Activated CD4-positive, alpha-beta T cell treated with anti-CD3 and anti-CD28 coated beads, Interleukin-2, amount 50 U/mL, for 4 hours (primary cell): ENCODE measurements at places on chromosomes 11 and 22.
A peak's percentile ranks its signal among the peaks of the same experiment; 100 is the strongest.

DNA sequence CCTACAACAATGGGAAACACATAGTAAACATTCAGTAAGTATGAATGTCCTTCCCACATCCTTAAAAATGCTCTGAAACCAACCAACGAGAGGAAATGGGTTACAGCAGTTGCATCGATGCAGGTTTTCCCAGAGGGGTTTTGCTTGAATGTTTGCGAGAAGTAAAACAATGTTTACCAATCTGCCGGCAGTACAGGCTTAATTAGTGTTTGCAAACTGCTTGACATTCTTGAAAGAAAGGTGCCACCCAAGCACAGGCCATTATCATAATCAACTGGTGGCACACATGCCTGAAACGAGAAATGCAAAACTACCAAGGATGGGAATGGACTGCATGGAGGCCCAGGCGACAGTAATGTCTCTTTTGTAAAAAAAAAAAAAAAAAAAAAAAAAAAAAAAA is 27.1 kb upstream of the OPCML start:
- no peak for DNase-seq

- no peak for DNase-seq
These were observed 308.7 kb upstream of the ZC3H12C start for GRCh38 chr11:109784536-109784935.

DNA sequence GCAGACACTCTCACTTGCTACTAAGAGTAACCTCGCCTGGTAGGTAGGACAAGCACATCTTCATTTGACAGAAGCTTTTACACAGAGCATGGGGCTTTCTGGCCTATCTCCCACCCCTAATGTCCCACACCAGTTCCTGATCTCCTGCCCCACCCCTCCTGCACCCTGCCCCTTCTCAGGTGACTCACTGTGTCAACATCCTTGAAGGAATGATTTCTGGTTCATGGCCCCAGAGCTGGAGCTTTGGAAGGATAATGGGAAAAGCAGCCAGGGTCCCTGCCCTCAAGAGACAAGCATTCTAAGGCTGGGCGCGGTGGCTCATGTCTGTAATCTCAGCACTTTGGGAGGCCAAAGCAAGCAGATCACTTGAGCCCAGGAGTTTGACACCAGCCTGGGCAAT is 47.2 kb downstream of the LRFN4 start:
- no peak for DNase-seq

GRCh38 chr11:115348416-115348815 is 155.8 kb downstream of the CADM1 start:
- DNase-seq, result no peak

- DNase-seq, result no peak
These were observed 225.3 kb upstream of the B3GAT1 start for GRCh38 chr11:134637091-134638015.

DNA sequence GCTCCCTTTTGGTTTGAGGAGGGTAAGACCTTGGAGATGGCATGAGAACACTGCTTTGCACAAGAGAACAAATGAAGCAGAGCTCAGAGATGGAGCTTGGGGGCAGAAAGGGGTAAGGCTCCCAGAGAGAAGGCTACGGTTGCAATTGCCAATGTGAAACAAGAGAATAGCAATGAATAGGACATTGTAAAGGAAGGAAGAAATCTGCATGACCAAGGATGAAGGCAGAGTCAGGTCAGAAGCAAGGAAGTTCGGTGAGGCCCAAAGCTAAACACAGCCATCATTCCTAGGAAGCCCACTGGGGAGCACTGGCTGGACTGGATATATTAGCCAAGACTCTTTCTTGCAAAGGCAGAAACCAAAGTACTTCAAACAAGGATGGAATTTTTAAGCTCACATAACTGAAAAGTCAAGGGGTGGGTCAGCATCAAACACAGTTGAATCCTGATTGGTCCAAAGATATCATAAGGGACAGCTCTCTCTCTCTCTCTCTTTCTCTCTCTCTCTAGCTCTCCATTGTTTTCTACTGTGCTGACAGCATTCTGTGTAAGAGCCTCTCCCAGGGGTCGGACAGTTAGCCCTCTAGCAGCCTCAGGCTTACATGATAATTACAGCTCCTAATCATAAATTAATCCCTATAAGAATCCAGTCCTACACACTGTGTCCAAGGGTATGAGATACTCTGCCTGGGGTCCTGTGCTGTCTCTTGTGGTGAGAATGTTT is 484.3 kb downstream of the SOX6 start:
- DNase-seq, result no peak

DNA sequence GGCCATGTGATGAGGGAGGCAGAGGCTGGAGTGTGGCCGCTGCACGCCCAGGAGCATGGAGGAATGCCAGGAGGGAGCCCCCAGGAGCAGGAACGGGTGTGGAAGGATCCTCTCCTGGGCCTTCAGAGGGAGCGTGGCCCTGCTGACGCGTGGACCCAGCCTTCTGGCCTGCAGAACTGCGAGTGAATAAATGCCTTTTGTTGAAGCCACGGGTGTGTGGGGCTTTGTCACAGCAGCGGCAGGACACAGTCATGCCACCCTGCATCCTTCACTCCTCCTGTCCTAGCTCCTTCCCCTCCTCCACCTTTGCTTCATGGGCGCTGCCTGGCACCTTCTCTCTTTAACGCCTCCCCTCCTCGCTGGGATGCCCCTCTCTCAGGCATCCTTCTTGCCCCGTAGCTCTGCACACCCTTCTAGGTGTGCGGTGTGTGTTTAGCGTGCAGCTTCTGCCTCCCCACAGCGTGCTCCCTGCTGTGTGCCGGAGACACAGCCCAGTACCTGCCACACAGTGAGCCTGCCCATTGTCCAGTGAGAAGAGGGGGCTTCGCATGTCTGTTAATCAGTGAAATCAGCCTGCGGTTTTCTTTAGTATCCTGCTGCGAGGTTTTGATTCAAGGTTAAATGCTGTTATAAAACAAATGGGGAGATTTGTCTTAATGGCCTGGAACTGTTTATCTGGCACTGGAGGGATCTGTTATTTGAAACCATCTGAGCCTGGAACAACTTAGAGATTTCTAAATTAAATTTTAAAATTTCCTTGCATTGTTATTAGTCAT is 459.6 kb downstream of the TBC1D22A start:
- no peak for DNase-seq

GRCh38 chr11:128624269-128625175 is 37.2 kb upstream of the ETS1 start:
- DNase-seq, result peak; percentile 67

- no peak for DNase-seq
These were observed 451.3 kb upstream of the KIRREL3 start for GRCh38 chr11:127451861-127452260.

DNA sequence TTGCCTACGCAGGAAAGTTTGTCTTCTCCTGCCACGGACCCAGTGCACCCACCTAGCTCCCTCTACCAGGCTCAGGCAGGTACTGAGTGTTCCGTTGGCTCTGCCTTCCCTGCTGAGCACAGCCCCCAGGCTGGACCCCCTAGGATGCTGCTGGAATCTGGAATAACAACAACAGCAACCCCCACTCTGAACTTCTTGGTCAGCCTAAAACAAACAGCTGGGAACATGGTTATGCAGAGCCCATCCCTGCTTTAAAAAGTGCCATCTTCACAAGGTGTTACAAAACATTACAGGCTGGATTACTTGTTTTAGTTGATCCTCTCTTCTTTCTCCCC is 1.8 kb downstream of the OPCML start:
- DNase-seq, result no peak

DNA sequence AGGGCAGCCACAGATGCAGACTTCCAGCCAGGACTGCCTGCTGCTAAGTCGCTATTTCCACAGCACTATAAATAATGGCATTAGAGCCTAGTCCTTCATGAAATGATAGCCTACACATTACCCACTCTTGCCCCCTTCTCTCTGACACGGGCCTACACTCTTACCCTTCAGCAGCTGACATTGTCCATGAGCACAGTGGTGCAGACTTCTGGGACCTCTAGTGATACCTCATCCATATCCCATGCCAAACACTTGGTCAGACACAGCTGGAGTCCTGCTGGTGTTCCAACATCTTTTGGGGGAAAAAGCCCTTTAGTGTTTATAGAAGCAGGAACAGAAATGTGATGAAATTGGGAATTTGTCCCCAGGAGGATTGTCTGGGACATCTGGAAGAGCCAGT is 43.4 kb upstream of the RAB1B start:
- DNase-seq, result no peak

DNA sequence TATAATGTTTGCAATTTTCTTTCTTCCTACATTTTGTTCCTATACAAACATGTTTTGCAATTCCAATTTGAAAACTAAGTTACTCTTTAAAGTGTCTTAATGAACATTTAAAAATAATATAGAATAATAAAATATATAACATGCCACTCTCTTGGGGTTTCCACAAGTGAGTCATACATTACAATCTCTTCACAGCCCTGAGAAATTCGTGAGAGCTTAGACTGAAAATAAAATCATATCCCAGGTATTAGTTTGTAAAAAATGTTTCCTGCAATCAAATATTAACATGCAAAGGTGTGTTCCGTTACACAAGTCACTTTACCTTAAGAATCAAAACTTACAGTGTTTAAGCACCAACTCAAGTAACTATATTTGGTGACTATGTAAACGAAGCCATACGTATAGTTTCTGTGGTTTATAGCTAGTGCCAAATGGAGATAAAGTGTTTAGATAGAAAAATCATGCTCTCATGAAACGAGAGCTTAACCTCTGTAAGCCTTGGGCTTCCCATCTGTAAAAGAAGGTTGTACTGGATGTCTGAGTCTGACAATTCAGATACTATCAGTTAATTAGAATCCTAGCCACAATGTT is 253.6 kb upstream of the ANO3 start:
- DNase-seq, result no peak

DNA sequence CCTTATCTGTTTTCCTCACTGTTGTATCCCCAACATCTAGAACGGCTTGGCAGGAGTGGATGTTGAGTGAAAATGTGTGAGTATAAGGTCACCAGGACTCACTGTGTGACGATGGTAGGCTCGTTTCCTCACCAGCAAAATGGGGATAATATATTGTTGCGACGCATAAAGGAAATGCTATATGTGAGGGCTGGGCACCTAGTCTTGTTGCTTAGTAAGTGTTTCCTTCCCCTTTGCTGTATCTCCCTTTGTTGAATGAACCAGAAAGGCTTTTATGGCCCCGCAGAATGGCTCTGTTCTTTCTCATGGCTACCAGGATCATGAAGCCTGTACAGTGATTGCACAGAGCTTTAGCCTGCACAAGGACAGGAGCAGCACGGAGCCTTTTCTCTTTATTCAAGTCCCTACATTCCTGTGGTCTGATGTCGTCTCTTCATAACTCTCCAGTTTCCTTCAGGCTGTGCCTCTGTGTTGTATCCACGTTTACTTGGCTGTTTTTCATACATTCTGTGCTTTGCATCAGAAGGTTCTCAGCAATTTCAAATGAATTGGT is 5.4 kb downstream of the TNRC6B start:
- no peak for DNase-seq

- DNase-seq, result no peak
These were observed 8.0 kb downstream of the CSTPP1 start for GRCh38 chr11:46944356-46945075.

- DNase-seq, result no peak
These were observed 9.5 kb upstream of the ADA2 start for GRCh38 chr22:17228725-17229126.

- no peak for DNase-seq
These were observed 62.6 kb downstream of the CTTN start for GRCh38 chr11:70460964-70461363.

DNA sequence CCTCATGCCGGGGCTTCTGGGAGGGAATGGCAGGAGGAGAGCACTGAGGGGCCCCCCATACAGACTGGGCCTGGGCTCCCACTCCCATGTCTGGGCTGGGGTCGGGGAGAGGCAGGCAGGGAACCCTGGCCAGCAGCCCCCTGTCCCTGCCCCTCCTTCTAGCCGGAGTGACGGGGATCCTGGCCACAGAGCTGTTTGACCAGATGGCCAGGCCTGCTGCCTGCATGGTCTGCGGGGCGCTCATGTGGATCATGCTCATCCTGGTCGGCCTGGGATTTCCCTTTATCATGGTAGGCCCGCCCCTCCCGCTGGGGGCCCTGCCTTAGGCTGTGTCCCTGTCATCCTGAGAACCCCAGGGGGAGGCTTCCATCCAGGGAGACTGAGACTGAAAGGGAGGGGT is 10.0 kb upstream of the MIF start:
- DNase-seq, result no peak

DNA sequence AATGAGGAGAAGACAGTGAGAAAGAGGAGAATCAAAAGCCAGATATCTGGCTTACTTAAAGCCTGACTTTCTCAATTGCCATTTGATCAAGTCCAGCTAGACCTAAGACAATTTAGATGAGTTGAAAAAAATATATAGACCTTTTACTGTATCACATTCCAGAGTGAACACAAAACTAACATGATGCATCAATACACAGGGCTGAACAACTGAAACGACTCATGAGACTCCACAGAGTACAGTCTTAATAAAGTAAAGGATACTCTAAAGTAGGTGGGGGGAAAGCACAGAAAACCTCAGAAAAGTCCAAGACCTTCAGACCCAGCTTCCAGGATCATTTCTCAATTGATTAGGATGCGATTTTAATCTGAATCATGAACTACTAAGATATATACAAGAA is 95.3 kb upstream of the OR9G4 start:
- no peak for DNase-seq

GRCh38 chr11:1116104-1116503 is 41.4 kb downstream of the MUC2 start:
- DNase-seq, result no peak

GRCh38 chr11:8932564-8933180 is at the start of gene C11orf16:
TSS of gene C11orf16 (minus strand) at chr11:8932947. CDS start at chr11:8932308, 639 bp downstream.
- DNase-seq, result no peak

DNA sequence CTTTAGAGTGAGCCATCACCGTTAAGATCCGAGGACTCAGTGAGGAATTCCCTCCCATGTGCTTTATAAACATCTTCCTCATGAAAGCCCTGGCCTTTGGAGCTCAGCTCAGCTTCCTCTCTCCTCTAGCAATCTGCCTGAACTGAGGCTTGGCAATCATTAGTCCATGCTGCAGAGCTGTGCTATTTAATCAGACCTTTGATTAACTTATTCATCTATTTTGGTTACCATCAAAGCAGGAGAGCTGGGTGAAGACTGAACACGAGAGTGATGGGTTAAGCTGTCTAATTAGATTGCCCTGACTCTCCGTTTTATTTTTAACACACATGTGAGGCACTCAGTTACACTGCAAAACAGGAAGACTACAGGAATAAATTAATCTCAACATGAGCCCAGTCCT is 351.3 kb downstream of the LARGE1 start:
- DNase-seq, result no peak

DNA sequence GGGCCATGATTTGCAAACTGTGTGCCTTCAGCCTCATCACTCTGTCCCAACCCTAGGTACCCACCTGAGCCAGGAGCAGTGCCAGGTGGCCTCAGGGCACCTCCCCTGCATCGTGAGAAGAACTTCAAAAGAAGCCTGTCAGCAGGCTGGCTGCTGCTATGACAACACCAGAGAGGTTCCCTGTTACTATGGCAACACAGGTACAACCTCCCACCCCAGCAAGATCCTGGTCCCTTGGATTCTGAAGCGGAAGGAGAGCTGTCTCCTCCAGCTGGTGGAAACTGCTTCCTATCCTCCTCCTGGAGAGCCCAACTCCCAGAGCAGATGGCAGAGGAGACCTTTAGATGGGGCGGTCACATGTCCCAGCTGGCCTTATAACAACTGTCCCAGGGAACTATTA is 2.9 kb downstream of the ZP1 start:
- DNase-seq, result no peak

GRCh38 chr11:118117790-118118601 is 31.2 kb upstream of the SMIM35 start:
- DNase-seq, result no peak
